Cortex of kidney (tissue), 1 donor: ENCODE measurements at places on chromosomes 1 and 21.

GRCh38 chr1:94538243-94538827 lies 3.2 kb downstream of the F3 start:
- DNase-seq: no peak

GRCh38 chr1:81717230-81717629 lies 83.5 kb upstream of the ADGRL2 start:
- DNase-seq: no peak

DNA sequence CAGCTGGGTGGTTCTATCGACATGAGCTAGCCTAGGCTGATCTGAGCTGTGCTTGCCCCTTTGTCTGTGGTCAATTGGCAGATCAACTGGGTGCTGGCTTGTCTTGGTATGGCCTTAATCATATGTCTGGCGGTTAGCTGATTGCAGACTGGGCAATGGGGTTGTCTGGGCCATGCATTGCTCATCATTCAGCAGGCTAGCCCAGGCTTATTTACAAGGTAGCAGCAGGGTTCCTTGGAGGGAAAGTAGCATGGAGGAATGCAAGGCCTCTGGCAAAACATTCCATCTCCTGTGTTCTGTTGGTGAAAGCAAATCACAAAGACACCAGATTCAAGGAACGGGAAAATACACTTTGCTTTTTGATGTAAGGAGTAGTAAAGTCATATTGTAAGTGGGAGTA lies 84.0 kb upstream of the IVNS1ABP start:
- DNase-seq: no peak

- no peak for DNase-seq
Measured at GRCh38 chr1:159214149-159214760, 9.6 kb downstream of the ACKR1 start.

DNA sequence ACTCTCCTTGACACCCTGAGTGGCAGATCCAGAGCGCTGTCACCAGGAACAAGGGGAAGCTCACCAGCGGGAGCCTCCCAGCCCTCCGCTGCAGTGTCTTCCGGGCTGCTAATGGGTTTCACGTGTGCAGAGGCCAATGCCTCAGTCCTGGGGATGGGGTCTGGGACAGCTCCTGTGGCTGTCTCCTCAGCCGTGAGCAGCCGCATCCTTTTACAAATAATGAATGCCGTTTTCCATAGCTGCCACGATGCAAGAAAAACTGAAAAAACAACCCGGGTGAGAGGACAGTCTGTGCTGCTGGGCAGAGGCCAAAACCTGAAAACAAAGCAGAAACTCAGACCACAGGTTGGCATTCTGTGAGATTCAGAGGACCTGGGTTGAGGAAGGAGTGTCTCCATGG lies 212.2 kb upstream of the RAB4A start:
- DNase-seq: no peak

- DNase-seq: no peak
Measured at GRCh38 chr1:2801535-2802291, at the start of gene TTC34. TSS of gene TTC34 (minus strand) at chr1:2801693. CDS start at chr1:2800827, 866 bp downstream.

GRCh38 chr1:220335668-220336067 lies 63.4 kb upstream of the RAB3GAP2 start:
- DNase-seq: no peak

- DNase-seq: no peak
Measured at GRCh38 chr1:19381261-19381660, 69.1 kb downstream of the SLC66A1 start.

- no peak for DNase-seq
Measured at GRCh38 chr1:45370575-45370974, 30.3 kb upstream of the MUTYH start.

GRCh38 chr1:187517546-187517945 lies 688.8 kb downstream of the PLA2G4A start:
- no peak for DNase-seq

DNA sequence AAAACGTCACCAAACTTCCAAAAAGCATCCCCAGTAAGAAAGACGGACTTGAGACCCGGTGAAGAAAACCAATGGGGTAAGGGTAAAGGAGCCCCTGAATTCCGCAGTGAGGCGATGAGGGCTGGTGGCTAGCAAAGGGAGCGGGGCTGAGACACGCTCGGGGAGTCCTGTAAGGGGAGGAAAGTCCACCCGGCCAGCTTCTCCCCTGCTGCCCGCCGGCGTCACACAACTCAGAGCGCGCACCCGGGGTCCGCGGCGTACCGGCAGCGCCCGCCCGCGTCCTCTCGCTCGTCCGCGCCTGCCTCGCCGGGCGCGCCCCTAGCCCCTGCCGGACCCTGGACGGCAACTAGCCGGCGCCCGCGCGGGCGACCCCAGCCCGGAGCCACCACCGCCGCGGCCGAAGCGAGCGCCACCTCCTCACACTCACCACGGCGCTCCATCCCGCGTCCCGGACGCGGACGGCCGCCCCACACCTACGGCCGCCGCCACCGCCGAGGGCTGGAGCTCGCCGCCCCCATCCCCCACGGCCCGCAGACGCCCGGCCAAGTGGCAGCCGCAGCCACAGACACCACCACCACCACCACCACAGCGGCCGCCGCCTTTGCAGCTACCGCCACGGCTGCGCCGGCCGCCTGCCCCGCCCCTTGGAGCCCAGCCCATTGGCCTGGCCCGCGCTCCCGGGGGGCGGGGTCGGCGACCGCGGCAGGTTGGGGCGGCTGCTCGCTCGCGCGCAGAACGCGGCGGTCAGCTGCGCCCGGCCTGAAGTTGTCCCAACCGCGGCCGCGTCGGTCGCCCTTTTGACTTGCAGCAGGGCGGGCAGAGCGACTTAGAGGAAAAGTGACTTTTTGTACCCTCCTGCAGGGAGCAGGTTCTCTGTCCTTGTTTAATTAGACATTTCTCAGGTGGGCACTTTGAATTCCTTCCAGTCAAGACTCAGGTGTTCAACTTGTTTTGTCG lies 10.0 kb upstream of the ARHGAP29 start:
- no peak for DNase-seq

GRCh38 chr1:13714851-13715250 lies 14.9 kb downstream of the PRDM2 start:
- DNase-seq: no peak

DNA sequence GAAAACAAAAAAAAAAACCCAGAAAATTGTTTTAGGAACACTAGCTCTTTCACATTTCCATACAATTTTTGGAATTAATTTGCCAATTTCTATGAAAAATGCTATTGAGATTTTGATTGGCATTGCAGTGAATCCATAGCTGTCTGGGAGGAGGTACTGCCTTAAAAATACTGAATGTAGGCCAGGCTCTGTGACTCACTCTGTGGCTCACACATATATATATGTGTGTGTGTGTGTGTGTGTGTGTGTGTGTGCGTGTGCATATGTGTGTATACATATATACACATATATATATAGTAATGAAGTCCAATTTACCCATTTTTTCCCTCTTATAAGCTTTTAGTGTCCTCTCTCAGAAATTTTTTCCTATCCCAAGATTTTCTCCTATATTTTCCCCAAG lies 214.2 kb upstream of the DMRTA2 start:
- no peak for DNase-seq

GRCh38 chr1:6048179-6048867 lies 2.6 kb downstream of the KCNAB2 start:
- DNase-seq: no peak

GRCh38 chr1:75174031-75174760 lies 40.0 kb downstream of the LHX8 start:
- no peak for DNase-seq

DNA sequence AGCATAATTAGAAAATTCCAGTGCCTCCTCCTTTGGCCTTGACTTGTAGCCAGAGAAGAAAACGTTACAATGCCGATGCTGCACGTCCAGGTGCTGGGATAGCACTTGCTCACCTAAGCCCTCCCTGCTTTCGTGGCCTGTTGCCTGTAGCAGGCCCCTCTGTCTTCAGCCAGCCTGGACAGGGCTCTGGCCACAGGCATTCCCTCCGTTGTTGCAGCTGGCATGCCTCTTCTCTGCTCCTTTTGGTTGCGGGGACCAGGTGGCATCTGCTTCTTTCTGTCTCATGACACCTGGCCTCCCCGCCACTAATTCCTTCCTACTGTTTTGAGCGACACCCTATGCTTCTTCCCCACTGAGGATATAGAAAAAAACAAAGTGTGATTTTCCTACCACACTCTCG lies 54.6 kb upstream of the MORC3 start:
- DNase-seq: no peak

GRCh38 chr1:152002960-152003359 lies 9.3 kb upstream of the S100A10 start:
- no peak for DNase-seq
